Stimulated activated CD8-positive, alpha-beta memory T cell treated with anti-CD3 and anti-CD28 coated beads, Interleukin-15, amount 100 ng/mL, for 24 hours (primary cell): ENCODE measurements at places on chromosomes 3 and 15.

DNA sequence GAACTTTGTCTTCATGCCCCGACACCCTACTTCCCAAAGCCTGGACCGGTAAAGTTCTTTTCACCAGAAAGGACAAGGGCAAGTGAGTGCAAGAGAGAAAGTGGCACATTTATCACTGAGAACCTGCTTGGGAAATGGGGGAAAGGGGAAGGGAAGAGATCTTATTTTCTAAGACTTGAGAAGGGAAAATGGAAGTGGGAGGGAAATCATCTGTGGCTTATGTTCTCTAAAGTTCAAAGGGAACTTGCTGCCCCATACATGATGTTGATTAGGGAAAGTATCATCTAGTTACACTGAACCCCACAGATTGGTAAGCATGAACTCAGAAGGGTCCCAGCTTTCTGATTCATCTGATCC is 199.5 kb upstream of the LPP start:
- no peak for DNase-seq

GRCh38 chr3:99818818-99819217 is 1.2 kb downstream of the CMSS1 start:
- no peak for DNase-seq

- DNase-seq, result no peak
These were observed 30.2 kb downstream of the RPLP1 start for GRCh38 chr15:69482686-69483256.

DNA sequence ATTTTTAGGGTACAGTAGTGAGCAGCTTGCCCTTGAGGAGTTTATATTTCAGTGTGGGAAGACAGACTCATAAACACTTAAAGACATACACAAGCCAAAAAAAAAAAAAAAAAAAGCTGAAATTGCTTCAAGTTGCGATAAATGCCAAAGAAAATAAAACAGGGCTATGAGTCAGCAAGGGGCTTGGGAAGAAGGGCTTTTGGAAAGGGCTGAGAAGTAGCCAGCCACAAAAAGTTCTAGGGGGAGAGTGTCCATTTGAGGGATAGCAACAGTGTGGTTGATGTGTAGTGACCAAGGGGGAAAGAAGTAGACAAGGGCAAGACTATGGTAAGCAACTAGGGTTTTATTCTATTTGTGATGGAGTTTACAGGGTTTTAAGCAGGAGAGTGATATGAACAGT is 185.5 kb downstream of the ADAMTS9 start:
- DNase-seq, result no peak

GRCh38 chr3:15578289-15578867 is 23.0 kb downstream of the HACL1 start:
- DNase-seq, result no peak

GRCh38 chr15:80151576-80151975 is 1.2 kb upstream of the FAH start:
- no peak for DNase-seq

DNA sequence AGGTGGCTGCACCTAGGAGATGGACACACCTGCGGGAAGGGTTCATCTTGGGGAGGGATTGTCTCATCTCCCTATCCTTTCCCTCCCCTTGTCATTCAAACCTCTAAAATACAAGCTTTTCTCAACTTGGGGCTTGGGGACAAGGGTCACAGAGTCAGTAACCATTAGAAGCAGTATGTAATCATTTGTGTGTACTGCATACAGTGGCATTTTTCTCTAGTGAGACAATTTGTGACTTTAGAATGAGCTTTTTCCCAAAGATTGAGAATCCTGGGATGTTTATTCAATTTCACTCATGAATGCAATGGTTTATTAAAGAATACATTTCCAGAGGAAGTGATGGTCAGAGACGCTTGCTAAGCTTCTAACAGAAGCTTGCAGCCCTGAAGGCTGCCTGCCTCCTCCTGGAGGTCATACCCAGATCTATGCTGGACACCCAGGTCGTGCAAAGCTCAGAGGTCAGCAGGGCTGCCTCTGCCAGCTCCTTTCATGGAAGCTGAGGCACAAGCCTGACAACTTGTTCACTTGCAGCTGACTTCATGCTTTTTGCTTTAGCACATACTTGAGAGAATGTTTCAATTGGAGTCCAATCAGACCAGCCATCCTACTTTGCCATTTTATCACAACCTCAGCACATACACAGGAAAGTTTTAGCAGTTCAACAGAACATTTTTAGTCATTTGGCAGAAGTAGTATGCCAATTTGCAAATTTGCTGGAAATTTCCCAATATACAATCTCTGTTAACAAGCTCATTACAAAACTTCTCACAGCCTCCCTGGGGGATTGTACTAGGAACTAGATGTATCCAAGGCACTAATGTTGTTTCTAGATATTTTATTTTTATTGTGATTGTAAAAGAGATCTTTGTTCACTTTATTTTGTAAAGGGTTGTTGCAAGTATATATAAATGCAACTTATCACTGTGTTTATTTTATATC is 25.6 kb upstream of the ALDH1L1 start:
- DNase-seq, result no peak

DNA sequence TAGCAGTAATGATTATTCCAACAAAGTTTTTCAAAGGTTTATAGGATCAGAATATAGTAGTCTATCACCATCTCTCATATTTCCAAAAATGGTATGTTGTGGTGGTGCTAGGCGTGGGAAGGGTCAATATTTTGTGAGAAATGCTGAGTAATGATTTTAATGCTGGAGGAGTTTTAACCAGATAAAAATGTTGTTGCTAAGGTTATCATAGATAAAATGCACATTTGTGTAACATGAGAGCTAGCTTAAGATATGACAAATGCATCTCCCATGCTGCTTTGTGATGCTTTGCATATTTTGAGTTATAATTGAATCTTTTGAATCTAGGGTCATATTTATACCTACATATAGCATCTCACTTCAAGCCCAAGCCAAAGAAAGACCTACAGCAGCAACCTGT is 103.9 kb upstream of the ROBO1 start:
- DNase-seq, result no peak

DNA sequence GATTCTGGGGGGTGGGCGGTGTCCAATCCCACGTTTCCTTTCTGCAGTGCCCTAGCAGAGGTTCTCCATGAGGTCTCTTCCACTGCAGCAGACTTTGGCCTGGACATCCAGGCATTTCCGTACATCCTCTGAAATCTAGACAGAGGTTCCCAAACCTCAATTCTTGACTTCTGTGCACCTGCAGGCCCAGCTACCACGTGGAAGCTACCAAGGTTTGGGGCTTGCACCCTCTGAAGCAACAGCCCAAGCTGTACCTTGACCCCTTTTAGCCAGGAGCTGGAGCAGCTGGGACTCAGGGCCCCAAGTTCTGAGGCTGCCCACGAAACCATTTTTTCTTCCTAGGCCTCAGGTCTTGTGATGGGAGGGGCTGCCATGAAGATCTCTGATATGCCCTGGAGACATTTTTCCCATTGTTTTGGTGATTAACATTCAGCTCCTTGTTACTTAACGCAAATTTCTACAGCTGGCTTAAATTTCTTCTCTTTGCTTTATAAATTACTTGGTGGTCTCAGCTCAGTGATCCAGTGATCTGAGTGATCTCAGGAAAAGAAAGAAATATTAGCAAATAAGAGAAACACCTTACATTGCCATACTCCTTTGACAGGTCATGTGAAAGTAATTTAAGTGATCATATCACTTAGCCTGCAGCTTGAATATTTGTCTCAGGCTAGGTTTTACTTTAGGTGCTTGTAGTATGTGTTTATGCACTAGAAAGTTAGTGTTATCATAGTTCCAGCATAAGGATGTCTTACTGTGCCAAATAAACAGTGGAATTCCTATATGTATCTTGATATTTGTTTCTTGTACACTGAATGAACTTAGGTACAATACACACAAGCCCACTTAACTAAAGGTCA is 3.0 kb downstream of the SNAP23 start:
- DNase-seq, result no peak

DNA sequence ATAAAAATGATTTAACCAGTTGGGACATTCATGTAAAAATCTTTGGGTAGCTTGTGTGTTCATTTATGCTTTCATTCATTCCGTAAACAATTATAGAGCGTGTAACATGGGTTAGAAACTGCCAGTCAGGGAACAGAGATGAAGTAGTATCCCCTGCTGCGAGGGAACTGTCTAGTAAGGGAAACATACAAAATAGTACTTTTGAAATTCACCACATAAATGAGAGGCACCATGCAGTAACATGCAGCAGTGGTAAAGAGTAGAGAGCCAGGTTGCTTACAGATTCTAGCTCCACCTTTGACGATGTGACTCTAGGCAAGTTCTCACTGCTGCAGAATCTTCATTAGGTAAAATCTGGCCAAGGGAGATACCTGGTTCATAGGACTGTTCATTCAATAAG is 938 bp downstream of the DZIP3 start:
- DNase-seq, result no peak
